ENCODE measurements at places on chromosomes 2 and 18.

- peak; percentile 69 for DNase-seq
Measured at GRCh38 chr18:62625019-62625418, 90.3 kb upstream of the PHLPP1 start.

GRCh38 chr2:16393500-16394071, 272.0 kb downstream of the CYRIA start:
- no peak for DNase-seq

DNA sequence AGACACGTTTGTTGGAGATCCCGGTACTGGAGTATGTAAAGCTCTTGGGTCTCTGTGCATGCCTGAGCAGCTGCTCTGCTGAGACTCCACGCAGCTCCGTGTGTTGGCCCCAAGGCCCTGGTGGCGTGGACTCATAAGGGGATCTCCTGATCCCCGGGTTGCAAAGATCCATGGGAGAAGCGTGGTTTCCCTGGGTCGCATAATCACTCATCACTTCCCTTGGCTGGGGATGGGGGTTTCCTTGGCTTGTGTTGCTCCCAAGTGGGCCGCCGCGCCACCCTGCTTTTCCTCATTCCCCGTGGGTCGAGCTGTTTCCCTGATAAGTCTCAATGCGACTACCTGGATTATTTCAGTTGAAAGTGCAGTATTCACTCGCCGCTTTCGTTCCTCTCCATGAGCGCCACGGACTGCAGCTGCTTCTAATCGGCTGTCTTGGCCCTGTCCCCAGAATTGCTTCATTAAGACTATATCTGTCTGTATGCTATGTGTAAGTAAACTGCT, 76.0 kb downstream of the EPC2 start:
- no peak for DNase-seq

GRCh38 chr2:3377279-3377611, 373 bp downstream of the EIPR1 start:
- peak; percentile 76 for DNase-seq

DNA sequence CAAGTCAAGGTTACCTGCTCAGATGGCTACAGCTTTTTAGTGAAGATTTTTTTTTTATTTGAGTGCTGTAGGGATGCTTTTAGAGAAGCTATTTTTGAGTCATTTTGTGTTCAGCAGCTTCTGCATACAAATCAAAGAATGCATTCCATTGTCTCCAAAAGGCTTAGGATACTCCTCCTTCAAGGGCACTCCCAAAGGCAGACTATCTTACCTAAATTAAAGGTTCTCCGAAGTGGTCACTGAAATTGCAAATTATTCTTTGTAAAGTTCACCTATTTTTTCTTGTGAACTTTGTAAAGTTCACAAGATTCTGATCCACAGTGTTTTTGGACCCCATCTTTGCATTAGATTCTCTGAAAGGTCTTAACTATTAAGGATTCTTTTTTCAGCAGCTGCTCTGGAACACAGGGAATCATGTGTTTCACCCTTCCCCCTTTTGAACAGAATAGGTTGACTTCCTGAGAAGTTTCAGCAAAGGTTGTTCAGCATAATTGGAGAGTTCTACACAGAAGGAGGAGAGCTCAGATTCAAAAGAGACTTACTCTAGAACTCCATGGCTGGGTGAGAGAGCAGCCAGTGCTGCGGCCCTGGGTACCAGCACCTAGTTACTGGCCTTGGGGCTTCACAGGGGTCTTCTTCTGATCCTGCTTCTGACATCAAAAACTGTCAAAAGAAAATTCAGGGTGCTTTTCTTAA, 14.5 kb downstream of the CLIP4 start:
- DNase-seq = no peak

- no peak for DNase-seq
Measured at GRCh38 chr2:184119989-184120800, 478.1 kb upstream of the ZNF804A start.

DNA sequence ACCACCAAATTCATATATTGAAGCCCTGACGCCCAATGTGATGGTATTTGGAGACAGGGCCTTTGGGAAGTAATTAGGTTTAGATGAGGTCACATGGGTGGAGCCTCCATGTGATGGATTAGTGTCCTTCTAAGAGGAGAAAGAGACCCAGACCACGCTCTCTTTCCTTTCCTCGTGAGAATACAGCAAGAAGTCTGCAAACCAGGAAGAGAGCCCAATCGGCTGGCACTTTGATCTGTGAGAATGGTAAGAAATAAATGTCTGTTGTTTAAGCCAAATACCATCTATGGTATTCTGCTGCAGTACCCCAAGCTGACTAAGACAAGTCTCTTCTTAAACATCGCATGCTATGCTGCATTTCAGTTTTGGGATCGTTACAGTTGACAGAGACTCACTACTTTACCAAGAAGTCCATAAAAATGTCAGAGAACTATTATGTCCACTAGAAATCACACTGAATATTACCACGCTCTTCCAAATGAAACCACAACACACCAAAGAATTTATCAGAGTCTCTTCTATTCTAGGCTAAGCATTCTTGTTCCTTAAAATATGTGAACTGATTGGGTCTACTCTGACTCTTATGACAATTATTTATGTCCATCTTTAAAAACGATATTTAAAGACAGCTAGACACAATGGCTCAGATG, 48.5 kb downstream of the LPIN2 start:
- DNase-seq = no peak

GRCh38 chr2:172783165-172783898, 47.7 kb downstream of the RAPGEF4 start:
- peak; percentile 3 for DNase-seq

DNA sequence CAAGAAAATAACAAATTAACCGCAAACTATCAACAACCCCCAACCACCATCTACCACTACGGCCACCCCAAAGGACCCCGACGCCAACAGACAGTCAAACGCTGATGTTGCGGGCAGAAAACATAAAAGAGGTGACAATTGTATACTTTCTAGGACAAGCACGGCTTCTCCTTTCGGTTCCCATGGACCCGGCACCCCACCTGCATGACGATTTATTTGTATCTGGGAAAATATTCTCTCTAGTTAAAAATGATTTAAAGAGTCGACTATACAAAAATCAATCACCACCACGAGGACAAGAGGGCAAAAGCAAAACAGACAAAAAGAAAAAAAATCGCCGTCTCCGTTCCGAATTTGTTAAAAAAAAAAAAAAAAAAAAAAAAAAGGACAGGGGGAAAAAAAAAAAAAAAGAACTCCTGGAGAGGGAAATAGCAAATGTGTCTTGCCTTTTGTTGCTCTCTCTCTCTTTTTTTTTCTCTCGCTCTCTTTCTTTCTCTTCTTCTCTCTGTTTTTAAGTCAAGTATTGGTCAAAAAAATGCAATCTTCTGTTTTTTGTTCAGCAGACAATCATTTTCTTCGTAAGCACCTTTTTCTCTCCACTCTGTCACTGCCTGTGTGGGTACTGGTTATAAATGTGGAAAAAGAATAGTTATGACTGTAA, 3.6 kb downstream of the SIX3 start:
- no peak for DNase-seq

DNA sequence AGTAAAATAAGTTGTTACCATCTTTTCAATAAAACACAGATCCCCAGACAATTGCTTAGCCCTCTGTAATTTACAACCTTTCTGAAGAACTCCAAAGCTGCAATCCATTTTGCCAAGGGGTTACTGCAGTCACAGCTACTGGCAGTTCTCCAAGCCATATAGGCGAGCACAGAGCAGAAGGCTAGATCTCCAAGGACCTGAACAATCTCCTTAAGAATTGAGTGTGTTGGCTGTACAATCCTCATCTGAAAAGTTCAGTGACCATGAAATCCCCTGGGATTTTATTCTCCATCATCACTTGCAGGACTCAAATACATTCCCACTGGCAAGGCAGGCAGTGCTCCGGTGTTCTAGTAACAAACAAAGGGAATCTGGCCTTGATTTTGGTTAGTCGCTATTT, 103.9 kb upstream of the LRP1B start:
- DNase-seq = no peak

DNA sequence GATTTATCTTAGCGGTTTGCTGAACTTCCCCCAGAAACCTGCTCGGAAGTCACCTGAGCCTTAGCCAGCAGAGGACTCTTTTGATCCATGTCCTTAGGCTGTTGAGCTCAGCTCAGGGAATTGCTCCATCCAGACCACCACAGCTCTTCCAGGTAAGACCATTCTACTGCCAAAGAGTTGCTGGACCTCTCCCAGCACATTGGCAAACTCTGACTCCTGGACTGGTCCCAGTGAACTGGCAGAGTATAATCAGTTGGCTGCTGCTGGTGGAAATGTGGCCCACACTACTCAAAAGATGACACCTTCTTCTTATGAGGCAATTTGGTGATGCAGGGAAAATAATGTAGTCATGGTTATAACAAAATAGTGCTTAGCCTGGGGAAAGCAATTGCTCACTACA, 308.8 kb upstream of the FIGN start:
- DNase-seq = no peak

DNA sequence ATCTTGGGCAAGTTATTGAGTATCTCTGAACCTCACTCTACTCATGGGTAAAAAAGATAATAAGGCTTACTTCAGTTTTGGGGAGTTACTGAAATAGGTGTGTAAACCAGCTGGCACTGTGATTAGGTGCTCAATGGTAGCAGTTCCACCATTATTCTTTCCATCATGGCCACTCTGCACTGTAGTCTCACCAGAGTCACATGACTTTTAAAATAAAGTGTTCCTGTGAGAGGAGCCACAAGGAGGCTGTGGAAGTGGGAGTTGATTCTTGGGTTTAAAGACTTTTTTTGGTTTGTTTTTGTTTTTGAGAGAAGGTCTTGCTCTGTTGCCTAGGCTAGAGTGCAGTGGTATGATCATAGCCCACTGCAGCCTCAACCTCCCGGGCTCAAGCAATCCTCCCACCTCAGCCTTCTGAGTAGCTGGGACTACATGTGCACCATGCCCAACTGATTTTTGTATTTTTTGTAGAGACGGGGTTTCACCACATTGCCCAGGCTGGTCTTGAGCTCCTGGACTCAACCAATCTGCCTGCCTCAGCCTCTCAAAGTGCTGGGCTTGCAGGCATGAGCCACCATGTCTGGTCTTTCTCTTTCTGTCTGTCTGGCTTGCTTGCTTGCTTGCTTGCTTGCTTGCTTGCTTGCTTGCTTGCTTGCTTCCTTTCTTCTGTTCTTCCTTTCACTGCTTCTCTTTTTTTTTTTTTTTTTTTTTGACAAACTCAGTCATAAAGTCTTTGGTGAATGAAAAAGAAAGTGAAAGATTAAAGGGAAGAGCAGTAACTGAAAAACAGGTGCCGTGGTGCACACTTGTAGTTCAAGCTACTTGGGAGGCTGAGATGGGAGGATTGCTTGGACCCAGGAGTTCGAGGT, 21.2 kb upstream of the ACVR1 start:
- no peak for DNase-seq

Data from kidney capillary endothelial cell (primary cell).